ENCODE measurements at places on chromosomes 4 and X.

DNA sequence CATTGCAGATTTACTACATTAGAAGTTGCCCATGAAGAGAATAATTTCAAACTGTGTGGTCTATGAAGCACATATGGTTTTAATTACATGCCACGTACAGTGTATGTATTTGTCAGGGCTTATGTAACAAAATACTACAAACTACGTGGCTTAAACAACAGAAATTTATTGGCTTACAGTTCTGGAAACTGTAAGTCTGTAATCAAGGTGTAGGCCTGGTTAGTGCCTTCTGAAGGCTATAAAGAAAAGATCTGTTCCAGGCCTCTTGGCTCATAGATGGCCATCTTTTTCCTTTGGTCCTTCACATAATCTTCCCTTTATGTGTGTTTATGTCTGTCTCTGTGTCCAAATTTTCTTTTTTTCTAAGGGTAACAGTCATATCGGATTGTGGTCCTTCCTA, 1160.2 kb downstream of the FAM133A start:
- DNase-seq, result no peak

DNA sequence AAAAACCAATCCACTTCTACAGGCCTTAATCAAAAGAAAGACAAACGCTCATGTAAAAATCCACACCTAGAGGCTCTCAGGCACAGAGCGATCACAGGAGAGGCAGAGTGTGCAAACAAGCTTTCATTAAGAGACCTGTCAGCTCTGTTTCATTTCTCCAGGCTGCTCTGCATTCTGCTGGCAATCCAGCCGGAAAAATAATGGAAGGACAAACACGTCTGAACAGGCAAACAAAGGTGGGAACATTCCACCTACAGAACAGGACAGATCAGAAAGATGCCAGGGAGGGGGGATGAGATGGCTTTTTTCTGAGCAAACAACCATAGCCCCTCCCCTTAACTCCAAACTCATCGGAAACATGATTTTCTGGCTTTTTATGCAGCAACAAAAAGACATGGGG, 9.7 kb downstream of the SOD3 start:
- peak; percentile 37 for DNase-seq

- peak; percentile 13 for DNase-seq
Measured at GRCh38 chr4:24137671-24138601, 248.1 kb upstream of the PPARGC1A start.

DNA sequence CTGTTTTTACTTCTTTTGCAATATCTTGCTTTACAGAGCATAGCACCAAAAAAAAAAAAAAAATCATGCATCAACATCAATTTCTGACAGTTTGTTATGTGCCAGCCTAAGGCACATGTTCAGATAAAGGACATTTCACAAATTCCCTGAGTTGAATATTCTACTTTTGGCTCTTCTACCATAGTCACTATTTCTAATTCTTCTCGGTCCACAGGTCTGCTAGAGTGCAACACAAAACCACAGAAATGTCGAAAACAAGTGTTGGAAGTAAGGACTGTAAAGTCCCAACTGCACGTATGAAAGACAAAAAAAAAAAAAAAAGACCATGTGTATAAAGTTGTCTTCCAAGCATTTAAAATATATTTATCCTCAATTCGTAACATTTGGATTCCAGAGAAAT, 494.2 kb upstream of the INTU start:
- no peak for DNase-seq

GRCh38 chr4:87018753-87019152, 83.9 kb downstream of the AFF1 start:
- DNase-seq, result no peak

- no peak for DNase-seq
Measured at GRCh38 chr4:76813070-76813469, 84.9 kb downstream of the SOWAHB start.

DNA sequence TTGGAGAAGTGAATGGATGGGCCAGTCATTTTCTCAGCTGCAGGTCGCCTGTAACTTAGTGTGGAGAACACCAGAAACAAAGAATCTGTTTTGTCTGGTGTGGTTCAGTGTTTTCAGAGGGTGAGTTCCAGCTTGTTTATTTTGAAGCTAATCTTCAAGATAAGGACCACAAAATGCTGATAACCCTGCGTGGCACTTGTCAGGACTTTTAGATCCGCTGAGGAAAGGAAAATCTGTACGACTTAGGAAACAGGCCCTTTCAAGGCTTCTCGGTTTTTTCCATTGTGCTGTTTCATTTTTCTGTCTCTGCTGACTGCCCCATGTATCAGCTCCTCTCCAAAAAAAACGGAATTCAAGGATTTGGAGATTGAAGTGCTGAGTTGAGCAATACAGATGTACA, 8.7 kb upstream of the ANAPC4 start:
- no peak for DNase-seq

- no peak for DNase-seq
Measured at GRCh38 chrX:108299704-108300103, 138.5 kb downstream of the COL4A6 start.

- peak; percentile 70 for DNase-seq
Measured at GRCh38 chr4:47704693-47705325, 133.1 kb downstream of the CORIN start.
